MG63 (cell line): ENCODE measurements at places on chromosomes 12 and 14.

GRCh38 chr12:52546126-52546525, 6.8 kb downstream of the KRT71 start:
- DNase-seq, result no peak

DNA sequence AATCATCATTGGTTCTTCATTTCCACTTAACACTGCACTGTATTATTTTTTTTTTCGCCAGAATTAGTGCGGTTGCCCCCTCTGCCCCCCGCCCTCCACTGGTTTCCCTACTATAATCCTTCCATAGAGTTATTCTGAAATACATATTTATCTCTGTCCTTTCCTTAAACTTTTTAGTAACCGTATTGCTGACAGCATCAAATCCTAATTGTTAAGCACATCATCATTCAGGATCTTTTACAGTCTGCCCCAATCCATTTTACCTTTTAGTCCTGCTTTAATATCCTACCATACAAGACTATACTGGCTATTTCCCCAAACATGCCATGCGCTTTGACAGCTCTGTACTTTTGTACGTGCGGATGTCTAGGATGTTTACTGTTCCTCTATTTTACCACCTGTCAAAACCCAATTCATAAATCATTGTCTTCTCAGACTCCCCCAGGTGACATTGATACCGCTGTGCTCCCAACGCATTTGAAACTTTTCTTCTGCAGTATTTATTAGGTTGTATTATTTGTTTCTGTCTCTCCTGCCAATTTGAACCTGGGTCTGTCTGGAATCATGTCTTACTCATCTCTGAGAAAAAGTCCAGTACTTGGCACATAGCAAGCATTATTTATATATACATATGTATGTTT, 1.0 kb downstream of the FGFR1OP2 start:
- DNase-seq, result no peak

GRCh38 chr12:92468358-92469020, 234.3 kb upstream of the PLEKHG7 start:
- DNase-seq, result peak; percentile 3

- no peak for DNase-seq
Observed at GRCh38 chr14:54920052-54920451, 17.4 kb upstream of the GCH1 start.
